Foreskin keratinocyte (primary cell): ENCODE measurements at places on chromosomes 4 and X.

- peak; percentile 67 for DNase-seq
Measured at GRCh38 chr4:71974681-71975080, 57.1 kb upstream of the NPFFR2 start.

GRCh38 chr4:178553201-178553600 lies 1111.0 kb upstream of the AGA start:
- no peak for DNase-seq

DNA sequence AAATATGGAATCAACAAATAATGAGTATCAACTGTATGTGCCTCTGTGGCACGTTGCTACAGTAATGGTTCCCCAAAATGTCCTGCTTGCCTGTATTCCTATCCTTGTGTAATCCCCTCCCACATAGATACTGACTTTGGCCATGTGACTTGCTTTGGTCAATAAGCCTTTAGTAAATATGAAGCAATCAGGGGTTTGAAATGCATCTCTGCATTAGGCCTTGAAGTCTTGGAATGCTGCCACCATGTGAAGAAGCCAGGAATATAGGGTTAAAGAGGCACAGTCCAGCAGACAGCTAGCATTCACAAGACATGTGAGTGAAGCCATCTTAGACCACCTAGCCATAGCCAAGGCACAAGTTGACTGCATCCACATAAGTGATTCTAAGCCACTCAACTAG lies 190.9 kb downstream of the GABRB1 start:
- DNase-seq = no peak

DNA sequence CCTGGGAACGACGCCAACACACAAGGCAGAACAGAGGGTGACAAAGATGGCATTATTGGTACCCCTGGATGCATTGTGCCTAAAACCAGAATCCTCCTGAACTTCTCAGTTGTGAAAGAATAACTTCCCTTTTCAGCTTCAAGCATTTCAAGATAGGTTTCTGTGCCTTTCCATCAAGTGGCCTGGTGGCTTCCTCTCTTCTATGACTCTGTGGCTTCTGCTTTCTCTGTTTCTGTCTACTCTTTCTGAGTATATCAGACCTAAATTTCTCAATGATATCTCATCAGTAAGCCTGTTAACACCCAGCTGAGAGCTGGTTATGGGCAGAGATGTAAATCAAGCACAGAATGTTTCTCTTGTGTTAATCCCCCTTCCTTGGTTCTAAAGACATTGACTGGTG lies 21.4 kb upstream of the FAM9B start:
- DNase-seq = no peak

GRCh38 chr4:28879178-28879577 lies 1841.0 kb upstream of the PCDH7 start:
- DNase-seq = no peak

- DNase-seq = no peak
Measured at GRCh38 chr4:11685481-11685880, 256.8 kb upstream of the HS3ST1 start.

- no peak for DNase-seq
Measured at GRCh38 chr4:133799717-133800315, 401.8 kb downstream of the PABPC4L start.

- no peak for DNase-seq
Measured at GRCh38 chr4:85774489-85774888, 299.5 kb downstream of the ARHGAP24 start.

DNA sequence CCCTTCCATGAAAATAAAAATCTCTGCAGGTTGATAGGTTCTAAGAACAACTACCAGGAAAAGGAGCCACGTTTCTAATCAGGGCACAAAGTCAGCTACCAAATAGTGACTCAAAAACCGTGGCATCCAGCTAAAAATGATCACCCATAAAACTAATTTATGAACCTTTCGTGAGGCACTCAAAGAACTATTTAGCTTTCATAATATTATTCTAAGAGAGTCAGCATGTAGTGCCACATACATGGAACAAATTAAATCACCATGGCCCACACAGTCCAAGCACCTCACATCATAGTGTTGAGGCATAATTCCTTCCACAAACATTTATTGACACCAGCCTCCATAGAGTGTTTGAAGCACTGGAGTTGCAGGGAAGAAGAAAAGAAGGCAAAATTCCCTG lies 252.0 kb upstream of the PPARGC1A start:
- no peak for DNase-seq

- DNase-seq = peak; percentile 3
Measured at GRCh38 chr4:172147687-172148086, 334.5 kb downstream of the GALNTL6 start.

DNA sequence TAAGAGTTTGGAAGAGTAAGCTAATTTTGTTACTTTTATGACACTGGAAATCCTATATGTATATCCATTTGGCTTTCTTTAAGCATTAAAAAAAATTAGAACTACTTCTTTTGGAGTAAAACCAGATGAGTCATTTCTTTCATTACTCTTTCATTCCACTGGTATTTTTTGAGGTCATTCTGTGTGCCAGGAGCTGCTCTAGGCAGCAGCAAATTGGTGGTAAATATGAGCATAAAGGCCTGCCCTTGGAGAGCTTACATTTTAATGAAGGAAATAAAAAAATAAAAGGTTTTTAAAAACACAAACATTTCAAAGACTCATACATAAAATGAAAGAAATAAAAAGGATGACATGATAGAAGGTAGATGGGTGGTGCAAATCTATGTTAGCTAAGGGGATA lies 37.4 kb downstream of the MID1 start:
- no peak for DNase-seq

DNA sequence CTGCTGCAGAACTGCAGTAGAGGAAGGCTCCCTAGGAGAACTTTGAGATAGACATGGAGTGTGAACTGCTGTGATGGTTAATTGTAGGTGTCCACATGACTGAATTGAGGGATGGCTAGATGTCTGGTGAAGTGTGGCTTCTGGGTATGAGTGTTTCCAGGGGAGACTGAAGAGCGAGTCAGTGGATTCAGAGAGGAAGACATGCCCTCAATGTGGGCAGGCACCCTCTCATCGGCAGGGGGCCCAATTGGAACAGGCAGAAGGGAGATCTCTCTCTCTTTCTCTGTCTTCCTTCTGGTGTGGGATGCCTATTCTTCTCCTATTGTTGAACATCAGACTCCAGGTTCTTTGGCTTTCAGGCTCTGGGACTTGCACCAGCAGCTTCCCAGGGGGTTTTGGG lies 304.7 kb upstream of the GATB start:
- DNase-seq = no peak

GRCh38 chrX:35858361-35858760 lies 60.2 kb downstream of the MAGEB16 start:
- DNase-seq = no peak

DNA sequence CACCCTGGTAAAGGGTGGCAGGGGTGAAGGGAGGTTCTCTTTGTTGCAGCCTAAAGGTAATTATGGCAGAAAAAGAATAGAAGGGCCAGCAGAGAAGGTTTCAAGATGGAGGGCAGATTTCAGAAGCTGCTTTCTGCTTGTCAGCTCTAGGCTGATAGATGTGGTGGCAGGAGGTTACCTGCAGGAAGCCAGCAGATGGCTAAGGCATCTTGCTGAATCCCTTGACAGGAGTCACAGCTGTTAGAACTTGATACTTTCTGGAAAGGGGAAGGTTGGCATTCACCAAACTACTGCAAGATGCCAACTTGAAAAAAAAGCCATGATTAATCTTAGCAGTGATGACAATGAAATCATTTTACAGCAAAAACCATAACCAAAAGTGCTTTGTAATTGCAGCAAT lies 69.5 kb upstream of the CBLL2 start:
- DNase-seq = no peak

- no peak for DNase-seq
Measured at GRCh38 chr4:38958453-38959190, 73.6 kb downstream of the TMEM156 start.

DNA sequence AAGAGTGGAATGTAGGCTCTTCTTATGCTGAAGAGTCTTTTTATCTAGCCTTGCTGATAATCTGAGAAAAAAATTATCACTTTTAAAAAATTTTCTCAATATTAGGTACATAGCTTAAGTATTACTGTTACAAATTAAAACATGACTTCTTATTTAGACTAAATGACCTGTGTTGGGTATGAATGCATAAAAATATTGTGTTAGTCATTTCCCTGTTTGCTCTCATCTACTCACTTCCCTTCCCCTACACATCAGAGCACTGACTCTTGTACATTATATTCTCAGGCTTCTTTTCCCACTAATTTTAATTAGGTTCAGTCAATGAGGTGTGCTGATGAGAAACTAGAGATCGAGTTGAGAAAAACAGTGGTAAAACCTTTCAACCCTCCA lies 881.0 kb downstream of the PCDH18 start:
- no peak for DNase-seq

DNA sequence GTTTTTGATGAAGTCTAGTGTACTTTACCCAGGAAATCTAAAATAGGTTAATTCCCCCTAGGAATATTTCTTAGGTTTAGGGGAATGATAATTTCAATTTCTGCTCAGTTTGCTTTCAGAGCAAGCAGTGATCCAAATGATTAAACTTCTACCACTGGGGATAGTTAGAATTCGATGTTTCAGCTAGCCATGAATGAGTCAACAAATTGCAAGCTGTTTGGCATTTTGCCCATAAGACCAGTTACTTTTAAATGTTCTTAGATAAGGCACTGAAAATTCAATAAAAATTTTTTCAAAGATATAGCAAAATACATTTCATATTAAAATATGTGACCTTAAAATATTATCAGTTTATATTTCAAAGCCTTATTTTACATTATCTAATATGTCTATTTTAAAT lies 993.6 kb downstream of the ARAP2 start:
- DNase-seq = peak; percentile 26

- DNase-seq = no peak
Measured at GRCh38 chr4:176223561-176223960, 28.2 kb upstream of the SPATA4 start.

DNA sequence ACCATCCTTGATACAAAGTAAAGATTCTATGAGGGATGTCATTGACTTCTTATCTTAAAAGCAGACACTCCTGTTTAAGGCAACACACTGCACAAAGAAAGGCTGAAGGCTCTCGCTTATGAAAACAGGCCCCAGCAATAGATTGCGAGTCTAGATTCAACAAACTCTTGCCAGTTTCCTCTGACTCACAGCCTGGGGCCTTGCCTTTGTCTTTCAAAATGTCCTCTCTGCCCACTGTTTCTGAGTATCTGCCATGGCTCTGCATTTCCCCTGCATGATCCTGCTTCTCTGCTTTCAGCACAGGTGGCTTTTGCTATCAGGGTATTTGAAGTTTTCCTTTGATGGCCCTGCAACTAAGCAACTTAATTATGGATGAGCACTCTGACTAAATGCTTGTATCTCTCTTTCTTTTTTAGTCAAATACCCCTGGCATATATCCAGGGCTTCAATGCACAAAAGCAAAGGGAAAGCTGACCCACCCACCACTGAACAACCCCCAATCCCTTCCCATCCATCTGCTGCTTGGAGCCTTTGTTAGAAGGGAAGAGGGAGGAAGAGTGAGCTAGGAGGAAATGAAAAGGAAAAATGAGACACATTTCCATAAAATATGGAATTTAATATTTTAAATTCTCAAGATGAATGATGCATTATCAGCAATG lies 32.2 kb downstream of the NDP start:
- DNase-seq = peak; percentile 32

DNA sequence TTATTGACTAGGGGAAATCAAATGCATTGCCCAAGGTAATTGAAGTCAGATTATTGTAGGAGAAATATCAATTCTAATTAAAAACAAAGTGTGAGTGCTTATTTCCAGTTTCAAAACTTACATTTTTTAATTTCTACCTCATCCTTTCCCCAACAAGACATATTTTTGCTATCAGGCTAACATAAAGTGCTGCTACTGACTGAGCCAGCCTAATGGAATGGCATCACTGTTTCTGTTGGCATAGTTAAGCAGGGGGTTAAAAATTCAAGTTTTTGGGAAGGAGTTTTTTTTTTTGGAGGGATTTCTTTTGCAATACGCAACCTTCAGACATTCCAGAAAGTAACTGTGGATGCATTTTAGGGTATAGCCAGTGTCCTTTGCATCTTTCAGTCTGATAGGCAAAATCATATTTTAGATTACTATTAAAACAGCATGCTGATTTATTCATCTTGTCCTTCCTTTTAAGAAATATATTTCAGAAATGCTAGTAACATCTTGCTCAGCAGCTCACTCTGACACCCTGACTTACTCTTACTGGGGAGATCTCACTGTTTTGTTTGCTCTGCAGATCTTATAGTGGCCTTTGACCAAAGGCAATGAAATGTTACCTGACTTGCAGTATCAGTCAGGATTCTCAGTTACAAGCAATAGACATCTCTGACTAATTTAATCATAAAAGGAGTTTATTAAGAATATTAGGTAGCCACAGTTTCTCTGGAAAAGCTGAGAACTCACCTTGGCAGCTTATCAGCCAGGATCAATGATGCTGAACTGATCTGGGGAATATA lies 24.4 kb downstream of the GAB1 start:
- DNase-seq = no peak

DNA sequence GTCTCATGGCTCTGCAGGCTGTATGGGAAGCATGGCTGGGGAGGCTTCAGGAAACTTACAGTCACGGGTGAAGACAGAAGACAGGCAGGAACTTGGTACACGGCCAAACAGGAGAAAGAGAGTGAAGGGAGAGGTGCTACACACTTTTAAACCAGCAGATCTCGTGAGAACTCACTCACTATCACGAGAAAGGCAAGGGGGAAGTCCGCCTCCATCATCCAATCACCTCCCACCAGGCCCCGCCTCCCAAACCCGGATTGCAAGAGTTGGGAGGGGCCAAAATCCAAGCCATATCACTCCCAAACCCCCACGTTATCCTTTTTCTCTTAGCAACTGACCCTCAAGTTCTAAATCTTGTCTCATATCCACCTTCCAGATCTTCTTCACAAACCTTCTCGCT lies 1710.5 kb upstream of the TENM3 start:
- DNase-seq = no peak

DNA sequence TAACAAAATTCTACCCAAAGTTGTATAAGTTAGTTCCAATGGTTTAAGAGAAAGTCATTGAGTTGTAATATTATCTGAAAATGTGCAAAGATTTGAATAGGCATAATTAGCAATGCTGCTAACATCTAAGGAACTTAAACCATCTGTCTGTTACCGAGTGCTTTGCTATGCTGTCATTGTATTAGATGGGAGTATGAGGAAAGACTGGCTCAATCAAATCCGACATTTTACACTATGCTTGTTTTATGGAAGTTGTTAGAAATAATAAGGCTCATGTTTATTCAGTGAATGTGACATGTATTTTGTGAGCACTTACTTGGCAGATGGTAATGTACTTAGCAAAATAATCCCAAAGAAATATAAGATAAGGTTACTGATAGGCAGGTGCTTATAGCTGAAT lies 1715.1 kb downstream of the PCDH7 start:
- DNase-seq = no peak
